H9 (cell line): ENCODE measurements at places on chromosomes 7 and 10.

- no peak for DNase-seq
Measured at GRCh38 chr10:14456870-14457266, 126.1 kb upstream of the FRMD4A start.

- DNase-seq: no peak
Measured at GRCh38 chr7:39967406-39968161, 17.5 kb downstream of the CDK13 start.

DNA sequence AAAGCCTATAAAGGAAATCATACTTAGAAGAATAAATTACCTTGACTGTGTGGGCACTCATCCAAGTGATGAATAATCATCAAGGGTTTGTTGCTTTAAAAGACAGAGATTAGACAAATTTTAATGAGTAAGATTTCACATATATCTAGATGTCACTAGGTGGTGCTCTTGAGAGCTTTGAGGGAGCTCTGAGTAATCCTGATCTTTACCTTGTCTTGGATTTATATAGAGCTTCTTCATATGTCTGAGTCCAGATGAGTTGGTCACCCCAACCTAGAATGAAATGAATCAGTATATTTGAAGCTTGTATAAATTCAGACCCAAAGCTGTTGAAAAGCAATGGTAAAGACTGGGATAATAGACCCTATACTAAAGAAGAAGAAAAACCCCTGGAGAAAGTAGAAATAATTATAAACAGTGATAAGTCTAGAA is 3.7 kb downstream of the AGR2 start:
- DNase-seq: no peak

GRCh38 chr7:781186-781849 is 51.0 kb upstream of the SUN1 start:
- DNase-seq: no peak

- DNase-seq: no peak
Measured at GRCh38 chr10:43969506-43969905, 320.8 kb upstream of the ZNF32 start.

DNA sequence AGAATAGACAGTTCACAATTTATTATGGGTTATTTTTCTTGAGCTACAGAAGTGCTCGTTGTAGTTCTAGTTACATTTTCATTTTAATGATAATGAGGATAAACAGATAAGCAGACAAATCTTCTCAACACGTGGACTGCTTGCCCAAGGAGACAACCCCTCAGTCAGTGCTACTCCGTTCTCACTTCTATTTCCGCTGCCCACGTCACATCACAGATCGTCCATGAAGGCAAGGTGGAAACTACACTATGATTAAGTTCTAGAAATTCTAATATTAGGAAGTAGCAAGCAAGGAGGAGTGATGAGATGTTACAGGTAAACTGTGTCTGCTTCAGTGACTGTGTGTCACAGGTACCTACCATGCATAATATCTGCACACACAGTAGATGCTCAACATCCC is 210.5 kb downstream of the CHCHD3 start:
- no peak for DNase-seq
